ENCODE measurements at places on chromosomes 7 and 10.
A peak's percentile ranks its signal among the peaks of the same experiment; 100 is the strongest.

DNA sequence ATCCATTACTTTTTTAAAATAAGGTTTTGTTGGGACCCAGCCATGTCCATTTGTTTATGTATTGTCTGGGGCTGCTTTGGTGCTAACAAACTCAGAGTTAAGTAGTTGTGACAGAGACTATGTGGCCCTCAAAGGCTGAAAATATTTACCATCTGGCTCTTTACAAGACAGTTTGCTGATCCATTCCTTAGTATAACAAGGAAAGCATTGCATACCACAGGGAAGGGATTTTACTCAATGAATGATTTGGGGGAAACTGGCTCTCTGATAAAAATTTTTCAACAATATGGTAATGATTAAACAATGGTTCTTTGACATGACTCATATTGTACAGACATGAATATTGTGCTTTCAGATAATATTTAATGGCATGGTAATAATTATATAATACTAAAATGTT lies 738.1 kb downstream of the KCNMA1 start:
- DNase-seq = no peak

- peak; percentile 31 for DNase-seq
These were observed 24.6 kb upstream of the INMT start for GRCh38 chr7:30727061-30727945.

- no peak for DNase-seq
These were observed 74.0 kb downstream of the SEPTIN7 start for GRCh38 chr7:35874886-35875285.

GRCh38 chr7:96667026-96667425 lies 42.6 kb downstream of the SEM1 start:
- no peak for DNase-seq

DNA sequence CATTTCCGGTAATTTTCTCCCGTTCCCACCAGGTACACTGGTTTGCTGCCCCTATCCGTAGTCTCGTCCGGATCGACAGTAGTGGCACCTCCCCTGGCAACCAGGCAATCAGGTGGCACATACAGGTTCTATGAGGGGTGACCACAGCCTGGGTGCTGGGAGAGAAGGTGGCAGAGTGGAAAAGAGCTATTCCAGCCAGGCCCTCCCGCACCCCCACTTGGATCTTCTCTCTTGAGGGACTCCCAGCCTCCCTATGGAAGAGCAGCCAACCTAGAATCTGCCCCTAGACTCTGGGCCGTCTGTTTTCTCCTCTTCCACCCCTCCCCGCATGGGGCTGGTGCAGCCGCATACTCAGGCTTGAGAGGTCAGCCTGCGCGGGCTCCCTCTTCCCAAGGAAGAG lies 58.6 kb downstream of the GPR26 start:
- DNase-seq = no peak

- DNase-seq = no peak
These were observed 31.9 kb downstream of the FAM107B start for GRCh38 chr10:14742815-14743214.

DNA sequence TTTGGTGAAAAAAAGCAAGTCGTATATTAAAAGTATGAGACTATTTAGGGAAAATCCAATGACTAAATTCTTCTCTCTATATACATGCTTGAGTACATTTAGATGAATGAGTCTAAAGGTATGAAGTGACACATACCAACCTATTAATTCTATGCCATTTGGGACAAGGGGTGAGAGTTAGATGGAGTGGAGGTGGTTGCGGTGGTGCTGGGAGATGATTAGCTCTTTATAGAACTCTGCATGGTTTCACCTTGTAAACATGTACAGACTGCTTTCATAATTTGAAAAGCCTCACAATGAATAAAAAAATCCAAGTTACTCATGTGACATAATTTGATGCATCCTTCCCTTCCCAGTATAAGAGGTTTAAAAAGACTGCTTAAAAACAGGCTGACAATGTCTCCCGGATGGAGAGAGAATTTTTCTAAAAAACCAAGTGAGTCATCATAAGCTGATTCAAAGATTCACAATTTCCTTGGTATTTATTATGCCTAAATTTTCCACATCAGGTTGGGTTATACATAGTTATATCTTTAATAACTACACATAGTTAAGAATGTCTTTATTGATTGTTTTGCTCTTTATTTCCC lies 572.8 kb downstream of the REEP3 start:
- DNase-seq = no peak

GRCh38 chr7:21984042-21984441 lies 38.3 kb upstream of the CDCA7L start:
- DNase-seq = no peak

All from activated naive CD4-positive, alpha-beta T cell treated with Interleukin-2 at 50 U/mL for 16 hours (primary cell).